Activated CD4-positive, alpha-beta T cell treated with anti-CD3 and anti-CD28 coated beads, Interleukin-2, amount 10 ng/mL, durations not matched to agents 7 days and 5 days (primary cell): ENCODE measurements at places on chromosomes 6 and 20. TPM values are rescaled to one million over a fixed set of nuclear protein-coding genes. Genes with fewer than 3 reads are reported as not detected.

DNA sequence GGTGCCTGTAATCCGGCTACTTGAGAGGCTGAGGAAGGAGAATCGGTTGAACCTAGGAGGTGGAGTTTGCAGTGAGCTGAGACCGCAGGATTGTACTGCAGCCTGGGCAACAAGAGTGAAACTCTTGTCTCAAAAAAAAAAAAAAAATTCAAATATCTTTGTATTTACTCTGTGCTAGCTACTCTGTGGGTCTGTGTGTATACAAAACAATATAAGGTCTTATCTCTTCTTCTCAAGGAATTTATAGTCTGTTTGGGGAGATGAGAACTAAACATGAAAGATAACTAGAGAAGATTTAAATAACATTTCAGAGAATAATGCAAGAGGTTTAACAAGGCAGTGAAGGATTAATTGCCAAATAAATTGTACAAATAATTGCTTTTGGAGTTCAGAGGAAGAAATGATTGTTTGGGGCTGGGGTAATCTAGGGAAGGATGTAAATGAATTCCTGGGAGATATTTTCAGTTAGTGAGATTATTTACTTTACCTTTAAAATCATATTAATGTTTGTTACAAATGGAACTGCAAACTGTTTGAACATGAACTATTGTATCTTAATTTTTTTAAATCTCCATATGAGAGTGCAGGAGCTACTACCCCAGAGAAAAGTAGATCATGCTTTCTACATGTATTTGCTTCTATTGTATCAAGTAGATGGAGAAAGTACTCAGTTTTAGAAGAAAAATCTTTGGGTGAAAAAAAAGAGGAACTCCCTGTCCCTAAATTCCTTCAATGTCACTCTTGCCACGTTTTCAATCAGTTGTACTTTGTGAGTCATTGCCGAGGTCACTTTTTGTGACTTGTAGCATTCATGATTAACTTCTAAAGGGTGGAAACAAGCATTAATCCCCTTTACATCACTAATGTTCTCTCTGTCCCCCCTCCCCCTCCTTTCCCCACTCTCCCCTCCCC lies 39.0 kb downstream of the NCOA3 start:
- peaks cover 30% of the 10 kb centered on the region for H3K36me3 ChIP-seq
- no peak for DNase-seq
- peaks cover 54% of the 10 kb centered on the region for H3K4me1 ChIP-seq

DNA sequence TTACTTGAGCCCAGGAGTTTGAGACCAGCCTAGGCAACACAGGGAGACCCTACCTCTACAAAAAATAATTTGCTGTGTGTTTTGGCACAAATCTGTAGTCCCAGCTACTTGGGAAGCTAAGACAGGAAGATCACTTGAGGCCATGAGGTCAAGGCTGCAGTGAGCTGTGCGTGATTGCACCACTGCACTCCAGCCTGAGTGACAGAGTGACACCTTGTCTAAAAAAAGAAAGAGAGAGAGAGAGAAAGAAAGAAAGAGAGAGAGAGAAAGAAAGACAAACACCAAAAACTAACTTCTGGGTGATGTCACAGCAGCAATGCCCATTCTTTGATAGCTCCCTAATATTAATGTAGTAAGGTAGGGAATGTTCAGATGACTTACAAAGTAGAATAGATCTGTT lies 20.4 kb downstream of the USP49 start:
- H3K4me1 ChIP-seq = no peaks in the 10 kb centered on the region
- no peak overlapping the region for H3K4me3 ChIP-seq
- no peaks in the 10 kb centered on the region for H3K36me3 ChIP-seq
- DNase-seq = no peak
- no peaks in the 10 kb centered on the region for H3K27me3 ChIP-seq
- no peak overlapping the region for H3K27ac ChIP-seq

- no peak overlapping the region for H3K4me3 ChIP-seq
- H3K36me3 ChIP-seq = peaks cover 25% of the 10 kb centered on the region
- H3K4me1 ChIP-seq = peaks cover 9% of the 10 kb centered on the region
- H3K27ac ChIP-seq = no peak overlapping the region
- DNase-seq = no peak
- H3K27me3 ChIP-seq = no peaks in the 10 kb centered on the region
Observed at GRCh38 chr6:18160911-18161310, 5.7 kb downstream of the KDM1B start.

DNA sequence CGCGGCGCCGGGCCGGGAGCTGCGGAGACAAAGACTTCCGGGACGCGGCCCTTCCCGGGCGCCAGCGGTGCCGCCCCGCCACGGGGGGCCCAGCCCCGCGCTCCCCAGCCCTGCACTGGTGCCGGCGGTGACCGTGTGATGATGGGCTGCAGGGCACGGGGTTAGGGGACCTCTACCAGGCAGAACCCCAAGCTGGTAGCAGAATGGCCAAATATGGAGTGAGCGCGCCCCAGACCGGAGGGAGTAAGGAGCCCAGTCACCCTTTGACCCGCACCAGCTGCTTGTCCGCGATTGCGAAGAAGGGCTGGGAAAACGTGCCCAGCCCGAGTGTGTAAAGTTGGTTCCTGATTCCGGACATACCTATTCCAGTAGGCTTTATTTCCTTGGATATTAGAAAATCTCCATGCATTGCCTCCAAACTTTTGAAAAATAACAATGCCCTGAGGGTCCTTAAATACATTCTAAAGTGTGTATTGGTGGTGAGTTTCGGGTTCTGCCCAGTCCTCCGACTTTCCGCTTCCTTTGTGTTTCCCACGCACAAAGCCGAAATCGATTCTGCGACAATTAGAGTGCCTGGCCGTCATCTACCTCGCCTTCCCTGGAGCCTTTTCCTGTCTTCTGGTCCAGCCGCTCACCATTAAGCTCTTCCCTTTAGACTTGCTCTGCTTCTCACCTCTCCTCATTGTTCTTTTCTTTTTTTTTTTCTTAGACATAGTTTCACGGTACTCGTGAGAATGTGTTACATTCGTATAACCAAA lies 1.1 kb downstream of the ABRACL start:
- no peak overlapping the region for H3K4me3 ChIP-seq
- peaks cover 23% of the 10 kb centered on the region for H3K36me3 ChIP-seq
- H3K27ac ChIP-seq = peak overlapping the region; percentile 98
- H3K4me1 ChIP-seq = peaks cover 33% of the 10 kb centered on the region

GRCh38 chr6:40931931-40932330 lies 107.1 kb downstream of the UNC5CL start:
- DNase-seq = no peak
- no peaks in the 10 kb centered on the region for H3K4me1 ChIP-seq
- H3K4me3 ChIP-seq = no peak overlapping the region
- no peaks in the 10 kb centered on the region for H3K36me3 ChIP-seq
- H3K27me3 ChIP-seq = peaks cover 9% of the 10 kb centered on the region
- H3K27ac ChIP-seq = no peak overlapping the region

DNA sequence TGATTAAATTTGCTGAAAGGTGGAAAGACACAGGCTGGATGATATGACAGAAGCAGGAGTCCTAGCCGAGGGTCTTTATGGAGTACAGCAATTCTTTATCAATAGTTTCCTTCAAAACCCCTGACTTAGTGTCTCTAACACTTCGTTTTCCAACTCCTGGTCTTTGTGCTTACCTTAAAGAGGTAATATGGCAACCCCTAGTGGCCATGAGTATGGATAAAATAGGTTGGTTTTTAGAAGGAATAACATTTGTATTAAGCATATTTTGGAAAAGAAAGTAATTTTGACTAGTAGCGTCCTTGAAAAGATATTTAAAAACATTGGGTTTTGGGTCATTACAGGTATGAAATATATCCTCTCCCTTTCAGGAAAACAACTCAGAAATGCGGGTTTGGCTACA lies 51.9 kb downstream of the VGLL2 start:
- no peak overlapping the region for H3K27ac ChIP-seq
- H3K4me1 ChIP-seq = no peaks in the 10 kb centered on the region
- no peaks in the 10 kb centered on the region for H3K36me3 ChIP-seq
- H3K4me3 ChIP-seq = no peak overlapping the region
- peaks cover 3% of the 10 kb centered on the region for H3K27me3 ChIP-seq
- no peak for DNase-seq

DNA sequence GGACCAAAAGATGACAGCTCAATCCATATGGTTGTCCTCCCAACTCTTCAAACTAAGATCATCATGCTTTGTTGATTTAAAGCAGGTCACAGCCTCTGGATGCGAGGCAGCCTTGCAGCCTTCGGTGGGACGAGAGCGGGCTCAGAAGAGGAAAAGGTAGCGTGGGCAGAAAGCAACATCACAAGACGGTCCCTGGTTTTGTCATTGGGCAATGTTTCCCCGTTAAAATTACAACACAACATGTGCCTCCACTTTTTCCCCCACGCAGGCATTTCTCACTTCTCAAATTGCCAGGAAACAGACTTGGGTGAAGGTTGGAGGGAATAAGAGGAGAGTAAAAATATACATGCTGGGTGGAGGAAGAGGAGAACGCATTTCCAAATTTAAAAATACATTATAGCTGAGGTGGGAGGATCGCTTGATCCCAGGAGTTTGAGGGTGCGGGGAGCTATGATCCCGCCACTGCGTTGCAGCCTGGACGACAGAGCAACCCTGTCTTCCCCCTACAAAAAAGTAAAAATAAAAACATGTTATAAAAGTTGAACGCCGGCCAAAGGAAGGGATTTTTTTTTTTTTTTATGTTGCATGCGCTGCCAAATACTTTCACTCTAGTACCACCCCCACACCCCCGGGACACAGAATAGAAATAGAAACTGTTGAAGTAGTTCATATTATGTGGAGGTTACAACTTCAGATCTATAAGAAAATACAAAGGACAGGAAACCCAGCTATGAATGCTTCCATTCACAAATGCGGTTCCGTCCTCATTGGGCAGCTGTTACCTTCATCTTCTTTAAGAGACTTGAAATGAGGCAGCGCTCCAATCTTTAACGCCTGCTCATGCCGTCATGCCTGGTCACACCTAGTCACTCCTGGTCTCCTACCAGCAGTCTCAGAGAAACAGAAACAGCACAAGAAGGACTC lies 13.9 kb upstream of the NAA20 start:
- peaks cover 46% of the 10 kb centered on the region for H3K27me3 ChIP-seq
- H3K4me1 ChIP-seq = peaks cover 13% of the 10 kb centered on the region
- H3K27ac ChIP-seq = peak overlapping the region; percentile 33
- DNase-seq = peak; percentile 42

Gene FOXQ1
- total RNA-seq = not detected

Gene PPP1R3G
- 0.05 TPM for total RNA-seq

Gene LZTS3
- total RNA-seq = 0.62 TPM

Gene PGC
- not detected for total RNA-seq
